CD4-positive, alpha-beta T cell treated with Interleukin-6 at 100 ng/mL for 8 hours (primary cell): ENCODE measurements at places on chromosomes 6 and 20.

DNA sequence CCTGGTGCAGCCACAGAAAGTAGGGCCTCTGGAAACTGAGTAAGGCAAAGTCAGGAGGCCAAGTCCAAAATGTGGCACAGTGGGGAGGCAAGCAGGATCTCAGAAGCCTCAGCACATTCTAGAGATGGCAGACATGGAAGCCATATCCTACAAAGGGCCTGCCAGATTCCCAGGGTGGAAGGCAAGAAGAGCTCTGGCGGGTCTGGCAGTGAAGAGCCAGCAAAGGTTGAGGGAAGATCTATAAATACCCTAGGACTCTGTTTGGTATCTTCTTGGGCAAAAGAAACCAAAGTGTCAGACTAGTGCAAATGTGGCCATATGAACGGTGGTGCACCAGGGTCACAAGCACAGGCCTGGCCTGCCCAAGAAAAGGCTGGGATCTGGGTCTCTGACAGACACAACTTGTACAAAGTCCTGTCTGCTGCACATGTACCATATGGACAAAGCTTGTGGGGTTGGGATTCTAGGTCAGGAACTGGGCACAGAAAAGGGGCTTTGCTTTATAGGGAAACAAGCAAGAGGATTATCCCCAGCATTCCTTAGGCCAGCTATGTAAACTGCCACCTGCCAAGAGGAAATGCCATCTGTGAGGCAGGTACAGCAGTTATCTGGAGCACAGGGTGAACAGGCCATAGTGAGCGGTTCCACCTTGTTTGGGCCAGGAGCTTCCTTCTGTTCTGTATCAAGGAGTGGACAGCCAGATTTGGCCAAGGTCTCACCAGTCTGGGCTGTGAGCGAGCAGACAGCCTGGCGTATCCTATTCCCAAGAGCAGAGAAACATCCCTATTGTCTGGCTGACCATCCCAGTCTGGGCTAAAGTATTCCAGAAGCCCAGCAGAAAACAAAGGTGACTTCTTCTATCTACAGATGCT, 36.3 kb upstream of the SLC4A11 start:
- no peak for DNase-seq

GRCh38 chr6:90885611-90886056, 298.8 kb upstream of the MAP3K7 start:
- DNase-seq = no peak

GRCh38 chr20:380763-381580, 412 bp downstream of the TRIB3 start:
- peak; percentile 40 for DNase-seq

- peak; percentile 37 for DNase-seq
Measured at GRCh38 chr6:42452171-42453030, 675 bp upstream of the TRERF1 start.

GRCh38 chr6:70370496-70370895, 42.8 kb upstream of the FAM135A start:
- no peak for DNase-seq

DNA sequence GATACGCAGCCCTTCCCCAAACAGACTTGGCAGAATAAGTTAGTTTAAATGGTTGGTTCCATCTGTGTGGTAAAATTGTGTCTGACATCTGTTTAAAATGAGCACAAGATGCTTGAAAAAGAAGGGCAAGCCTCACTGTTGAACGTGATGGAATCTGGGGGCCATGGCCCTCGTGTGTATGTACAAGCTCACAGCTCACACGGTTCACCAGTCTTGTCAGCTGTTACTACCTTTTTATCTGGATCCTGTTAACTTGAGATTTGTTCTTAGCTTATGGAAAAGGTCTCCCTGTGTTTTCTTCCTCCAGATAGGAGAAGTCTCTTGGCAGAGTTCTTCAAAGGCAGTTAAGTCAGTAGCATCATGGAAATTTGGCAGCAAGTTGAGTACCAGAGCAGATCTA, 270.6 kb downstream of the KHDC1L start:
- no peak for DNase-seq
